SHP77 (cell line): ENCODE measurements at places on chromosomes 1 and 21.
A peak's percentile ranks its signal among the peaks of the same experiment; 100 is the strongest.

- no peak for DNase-seq
Measured at GRCh38 chr1:119040906-119041305, 52.8 kb upstream of the TBX15 start.

- no peak for DNase-seq
Measured at GRCh38 chr1:86866665-86867064, 47.3 kb downstream of the SELENOF start.

DNA sequence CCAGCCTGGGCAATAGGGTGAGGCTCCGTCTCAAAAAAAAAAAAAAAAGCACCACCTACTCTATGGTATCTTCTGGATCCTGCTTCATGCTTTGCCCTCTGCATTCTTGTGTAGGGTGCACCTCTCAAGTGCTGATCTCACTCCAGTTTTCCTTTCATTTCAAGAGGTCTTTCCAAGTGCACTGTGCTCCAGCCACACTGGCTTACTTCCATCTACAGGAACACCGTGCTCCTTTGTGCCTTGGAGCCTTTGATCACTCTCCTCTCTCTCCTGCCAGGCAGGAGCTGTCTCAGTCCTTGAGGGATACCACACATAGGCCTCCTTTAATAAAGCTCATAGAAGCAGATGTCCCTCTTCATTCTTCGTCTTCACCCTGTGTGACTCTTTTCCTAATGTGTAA lies 55.4 kb upstream of the GREM2 start:
- DNase-seq = no peak

GRCh38 chr1:19974822-19975416 lies 4.5 kb downstream of the PLA2G2A start:
- DNase-seq = no peak

DNA sequence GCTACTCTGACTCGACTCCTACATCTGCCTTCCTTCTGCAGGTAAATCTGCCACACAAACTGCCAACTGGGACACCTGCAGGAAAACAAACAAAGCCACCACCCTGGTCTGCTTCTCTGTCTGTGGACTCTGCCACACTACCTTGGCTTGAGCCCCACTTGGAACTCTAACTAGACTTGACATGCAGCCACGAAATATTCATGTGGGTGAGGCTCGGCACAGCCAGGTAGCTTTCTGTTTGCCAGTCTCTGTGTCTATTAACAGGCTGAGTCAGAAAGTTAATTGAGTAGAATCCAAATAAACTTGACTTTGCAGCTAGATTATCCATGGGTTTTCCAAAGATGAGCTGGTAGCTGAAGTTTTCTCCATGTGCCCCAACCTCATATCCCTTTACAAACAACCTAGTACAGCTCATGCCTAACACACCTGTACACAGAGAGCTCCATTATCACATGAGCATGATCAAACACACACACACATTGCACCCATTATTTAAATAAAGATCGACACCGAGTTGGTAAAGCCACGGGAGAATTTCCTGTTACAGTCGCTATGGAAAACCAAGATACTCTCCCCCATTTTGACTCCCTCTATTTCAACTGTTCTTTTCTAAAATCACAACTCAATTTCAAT lies 808 bp downstream of the C1orf116 start:
- DNase-seq = no peak

DNA sequence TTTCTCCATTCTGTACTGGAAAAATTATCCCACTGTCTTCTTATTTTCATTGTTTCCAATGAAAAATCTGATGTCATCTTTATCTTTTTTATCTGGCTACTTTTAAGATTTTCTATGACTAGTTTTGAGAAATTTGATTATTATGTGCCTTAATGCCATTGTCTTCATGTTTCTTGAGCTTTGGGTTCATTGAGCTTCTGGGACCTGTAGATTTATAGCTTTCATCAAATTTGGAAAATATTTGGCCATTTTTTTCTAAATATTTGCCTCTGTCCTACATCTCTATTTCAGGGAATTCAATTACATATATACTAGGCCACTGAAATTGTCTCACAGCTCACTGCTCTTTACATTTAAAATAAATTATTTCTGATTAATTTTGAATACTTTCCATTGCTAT lies 38.7 kb upstream of the KCNH1 start:
- DNase-seq = no peak

GRCh38 chr21:45593162-45594022 lies 50.1 kb upstream of the PCBP3 start:
- DNase-seq = no peak

GRCh38 chr1:192966073-192966472 lies 93.1 kb downstream of the UCHL5 start:
- DNase-seq = no peak

GRCh38 chr1:3544040-3544977 lies 67.0 kb downstream of the MEGF6 start:
- DNase-seq = no peak

DNA sequence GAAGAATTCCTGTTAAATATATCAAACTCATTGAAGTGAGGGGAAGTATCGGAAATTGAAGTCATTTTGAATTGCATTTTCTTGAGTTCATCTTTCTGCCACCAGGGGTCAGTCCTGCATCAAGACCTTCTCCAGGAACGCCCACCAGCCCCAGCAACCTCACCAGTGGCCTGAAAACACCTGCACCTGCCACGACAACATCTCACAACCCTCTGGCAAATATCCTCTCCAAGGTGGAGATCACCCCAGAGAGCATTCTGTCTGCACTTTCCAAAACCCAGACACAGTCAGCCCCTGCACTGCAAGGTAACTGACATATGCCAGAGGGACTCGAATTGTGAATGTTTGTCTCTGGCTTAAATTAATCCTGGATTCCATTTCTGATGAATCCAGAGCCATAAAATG lies 22.8 kb upstream of the TARS2 start:
- DNase-seq = peak; percentile 74

- DNase-seq = no peak
Measured at GRCh38 chr1:9182784-9183257, 51.8 kb upstream of the H6PD start.

DNA sequence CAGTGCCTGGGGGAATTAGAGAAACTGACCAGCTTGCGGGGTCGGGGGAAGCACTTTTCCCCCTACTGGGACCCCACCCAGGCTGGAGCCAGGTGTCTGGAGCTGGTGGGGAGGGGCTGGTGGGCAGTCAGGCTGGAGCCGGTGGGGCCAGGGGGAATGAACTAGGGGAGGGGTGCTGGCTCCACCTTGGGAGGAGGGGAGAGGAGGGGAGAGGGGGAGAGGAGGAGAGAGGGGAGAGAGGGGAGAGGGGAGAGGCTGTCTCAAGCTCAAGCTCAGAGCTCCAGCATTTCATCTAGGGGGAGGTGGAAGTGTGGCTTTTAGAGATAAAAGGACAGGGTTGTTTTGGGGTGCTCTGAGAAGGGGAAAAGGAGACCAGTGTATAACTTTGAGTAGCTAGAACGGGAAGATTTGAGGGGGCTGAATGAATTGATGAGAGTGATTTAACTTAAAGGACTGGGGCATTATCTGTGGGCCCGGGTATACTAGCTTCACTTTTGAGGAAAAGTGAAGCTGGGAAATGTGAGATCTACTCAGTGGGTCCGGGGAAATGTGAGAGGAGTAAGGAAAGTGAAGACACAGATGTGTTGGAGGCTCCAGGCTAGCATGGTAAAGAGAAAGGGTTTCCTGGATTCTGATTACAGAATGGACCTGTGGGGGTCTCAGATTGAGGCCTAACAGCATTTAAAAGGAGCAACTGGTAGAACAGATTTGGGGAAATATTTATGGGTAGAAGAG lies 2.8 kb downstream of the EFNA1 start:
- no peak for DNase-seq

- no peak for DNase-seq
Measured at GRCh38 chr1:57327336-57327735, 96.5 kb downstream of the DAB1 start.

GRCh38 chr1:22143065-22144033 lies at the start of gene WNT4:
Gene WNT4, minus strand, starts transcription at chr1:22143097. Its CDS starts 175 bp downstream, at chr1:22142922.
- peak; percentile 25 for DNase-seq

GRCh38 chr1:233367057-233367803 lies 39.7 kb downstream of the MAP3K21 start:
- no peak for DNase-seq

GRCh38 chr1:66138613-66139012 lies 345.9 kb downstream of the PDE4B start:
- DNase-seq = no peak

DNA sequence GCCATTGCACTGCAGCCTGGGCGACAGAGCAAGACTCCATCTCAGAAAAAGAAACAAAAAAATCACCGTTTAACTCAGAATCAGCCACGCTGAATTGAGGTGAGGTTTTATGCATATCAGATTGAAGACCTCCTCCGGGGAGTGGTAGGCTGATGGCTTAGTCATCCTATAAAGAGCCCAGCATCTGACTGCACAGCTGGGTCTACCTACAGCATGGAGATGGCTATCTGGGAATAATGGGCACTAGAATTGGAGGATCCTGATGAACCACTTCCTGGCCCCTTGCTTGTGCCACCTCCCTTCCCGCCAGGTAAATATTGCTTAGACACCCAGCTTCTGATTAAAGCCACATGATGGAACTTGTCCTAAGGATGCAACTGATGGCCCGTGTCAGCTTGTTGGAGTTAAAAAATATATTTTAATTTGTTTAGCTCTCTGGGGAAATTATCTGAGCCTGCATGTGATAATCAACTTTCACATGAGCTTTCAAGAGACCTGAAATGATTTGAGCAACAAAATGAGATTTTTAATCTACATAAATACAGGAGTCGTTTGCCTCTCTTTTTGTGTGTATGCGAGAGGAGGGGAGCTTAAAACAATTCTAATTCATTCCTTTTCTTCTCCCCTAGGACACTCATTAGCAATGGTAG lies 157.2 kb downstream of the KIF26B start:
- no peak for DNase-seq

GRCh38 chr1:204409123-204409522 lies 2.5 kb downstream of the PPP1R15B start:
- no peak for DNase-seq
